ENCODE measurements at places on chromosomes 11 and 22.

GRCh38 chr11:2794046-2794967 is 91.3 kb downstream of the CDKN1C start:
- DNase-seq: peak; percentile 13

DNA sequence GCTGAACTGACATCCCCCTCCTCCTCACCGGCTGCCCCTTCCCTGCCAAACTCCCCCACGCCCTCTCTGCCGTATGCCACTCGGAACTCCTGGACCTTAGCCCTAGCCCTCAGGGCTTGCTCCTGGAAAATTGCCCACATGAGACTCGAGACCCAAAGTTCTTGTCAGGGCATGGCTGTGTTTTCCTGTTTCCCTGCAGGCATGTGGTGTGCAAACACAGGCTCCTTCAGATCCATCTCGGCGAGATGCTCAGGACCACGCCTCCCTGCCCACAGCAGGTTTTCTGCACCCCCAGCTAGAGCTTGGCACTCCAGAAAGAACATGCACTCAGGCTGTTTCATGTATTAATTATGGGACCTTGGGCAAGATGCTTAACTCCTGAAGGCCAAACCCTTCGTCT is 1480.4 kb downstream of the BRD1 start:
- no peak for DNase-seq

DNA sequence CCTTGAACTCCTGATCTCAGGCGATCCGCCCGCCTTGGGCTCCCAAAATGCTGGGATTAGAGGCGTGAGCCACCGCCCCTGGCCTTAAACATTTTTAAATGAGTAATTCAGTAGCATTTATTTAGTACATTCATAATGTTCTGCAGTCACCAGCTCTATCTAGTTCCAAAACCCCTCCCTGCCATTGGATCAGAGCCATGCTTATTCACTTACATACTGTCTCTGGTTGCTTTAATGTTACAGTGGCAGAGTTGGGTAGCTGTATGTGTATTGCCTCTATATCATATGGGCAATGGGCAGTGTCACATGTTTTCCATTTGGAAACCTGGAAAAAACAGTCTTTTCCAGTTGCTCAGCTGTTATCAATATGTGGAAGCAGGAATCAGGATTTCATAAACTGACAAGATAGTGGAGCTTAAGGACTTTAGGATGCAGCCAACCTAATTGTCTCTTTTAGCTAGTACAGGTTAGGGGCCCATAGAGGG is 10.5 kb downstream of the COA4 start:
- no peak for DNase-seq

DNA sequence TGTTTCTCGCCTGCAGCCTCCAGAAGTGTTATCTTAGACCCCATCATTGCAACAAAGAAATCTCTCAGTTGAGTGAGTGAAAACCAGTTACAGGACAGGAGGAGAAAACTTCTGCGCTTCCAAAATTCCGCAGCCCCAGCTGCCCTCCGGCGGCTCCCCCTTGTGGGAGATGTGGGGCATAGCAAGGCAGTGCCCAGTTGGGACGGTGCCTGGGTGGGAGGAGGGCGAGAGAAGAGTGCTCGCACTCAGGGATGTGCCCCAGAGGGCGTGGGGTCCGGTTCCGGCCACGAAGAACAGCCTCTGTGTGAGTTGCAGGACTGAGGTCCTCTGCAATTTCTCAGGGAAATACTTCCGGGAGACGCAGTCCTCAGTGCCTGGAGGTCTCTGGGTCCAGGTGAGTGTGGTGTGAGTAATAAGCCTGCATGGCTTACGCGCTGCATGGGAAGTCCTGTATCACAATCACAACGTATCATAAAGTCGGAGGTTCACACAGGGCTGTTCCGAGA is 87.0 kb upstream of the BLID start:
- DNase-seq: peak; percentile 83

- DNase-seq: no peak
Observed at GRCh38 chr22:28440592-28441390, 238.8 kb downstream of the TTC28 start.

DNA sequence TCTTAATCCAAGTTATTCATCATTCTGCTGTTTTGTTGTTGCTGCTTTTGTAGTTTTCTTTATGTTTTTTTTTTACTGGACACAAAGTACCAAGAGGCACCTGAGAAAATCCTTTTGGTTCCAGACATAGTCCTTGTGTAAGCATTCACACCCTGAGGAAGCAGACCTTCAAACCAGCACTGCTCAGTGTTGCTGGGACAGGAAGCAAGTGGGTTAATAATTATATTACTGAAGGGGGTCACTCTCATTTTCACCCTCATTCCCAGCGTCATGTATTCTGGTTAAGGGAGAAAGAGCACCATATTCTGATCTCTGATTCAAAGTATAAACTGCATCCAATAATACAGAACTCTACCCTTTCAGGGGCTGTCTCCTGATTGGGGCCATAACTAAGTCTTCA is 5.9 kb upstream of the ALKBH3 start:
- no peak for DNase-seq

DNA sequence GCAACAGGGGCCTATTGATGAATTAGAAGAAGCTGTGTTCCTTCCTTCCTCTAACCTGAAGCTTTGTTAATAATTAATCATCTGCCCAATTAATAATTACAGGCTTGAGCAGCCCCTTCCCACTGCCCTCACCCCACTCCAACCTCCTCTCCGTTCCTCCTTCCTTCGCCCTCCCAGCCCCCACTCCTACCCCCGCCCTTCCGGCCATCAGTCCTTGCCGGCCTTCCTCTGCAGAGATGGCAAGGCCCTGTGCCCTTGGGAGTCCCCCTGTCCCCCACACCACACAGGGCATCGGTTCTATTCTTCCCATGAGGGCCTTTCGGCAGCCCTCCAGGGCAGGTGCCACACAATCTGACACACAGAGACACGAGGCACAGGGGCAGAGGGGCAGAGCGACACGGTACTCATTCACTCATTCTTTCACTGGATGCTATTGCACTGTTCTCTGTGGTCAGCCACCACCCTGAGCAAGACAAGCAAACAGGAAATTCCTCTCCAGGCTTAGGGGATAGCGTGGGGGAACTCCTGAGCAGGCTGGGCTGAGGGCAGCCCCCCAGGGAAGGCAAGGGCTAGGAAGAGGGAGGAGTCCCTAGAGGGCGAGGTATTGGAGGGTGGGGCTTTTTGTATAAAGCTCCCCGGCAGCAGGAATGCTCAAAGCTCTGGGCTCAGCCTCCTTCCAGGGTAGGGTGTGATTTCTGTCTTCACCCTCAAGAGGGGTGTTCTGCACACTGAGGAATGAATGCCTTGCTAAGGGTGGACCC is 14.7 kb downstream of the MGAT3 start:
- no peak for DNase-seq

GRCh38 chr11:60786811-60787567 is 1.9 kb downstream of the MS4A10 start:
- no peak for DNase-seq

- no peak for DNase-seq
Observed at GRCh38 chr11:121274332-121274991, 18.1 kb upstream of the SC5D start.

DNA sequence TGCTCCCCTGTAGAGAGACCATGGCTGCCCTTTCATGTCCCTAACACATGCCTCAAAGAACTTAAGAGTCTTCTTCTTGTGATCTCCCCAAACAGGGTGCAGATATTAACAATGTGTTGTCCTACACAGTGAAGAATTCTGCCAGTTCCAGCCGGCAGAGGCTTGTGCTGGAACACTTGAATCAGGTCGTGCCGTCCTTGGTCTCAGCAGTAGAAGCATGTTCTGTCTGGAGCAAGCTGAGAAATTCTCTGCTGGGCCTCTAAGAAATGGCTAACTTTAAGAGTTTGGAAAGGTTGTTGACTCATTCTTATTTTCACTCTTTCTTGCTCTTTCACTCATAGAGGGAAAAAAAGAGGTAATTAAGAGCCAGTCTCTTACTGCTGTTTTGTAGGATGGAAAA is 71.1 kb upstream of the SLC25A18 start:
- no peak for DNase-seq

- DNase-seq: no peak
Observed at GRCh38 chr11:38835966-38836365, 2237.9 kb upstream of the RAG2 start.

- no peak for DNase-seq
Observed at GRCh38 chr11:32447252-32447651, 11.9 kb upstream of the WT1 start.

DNA sequence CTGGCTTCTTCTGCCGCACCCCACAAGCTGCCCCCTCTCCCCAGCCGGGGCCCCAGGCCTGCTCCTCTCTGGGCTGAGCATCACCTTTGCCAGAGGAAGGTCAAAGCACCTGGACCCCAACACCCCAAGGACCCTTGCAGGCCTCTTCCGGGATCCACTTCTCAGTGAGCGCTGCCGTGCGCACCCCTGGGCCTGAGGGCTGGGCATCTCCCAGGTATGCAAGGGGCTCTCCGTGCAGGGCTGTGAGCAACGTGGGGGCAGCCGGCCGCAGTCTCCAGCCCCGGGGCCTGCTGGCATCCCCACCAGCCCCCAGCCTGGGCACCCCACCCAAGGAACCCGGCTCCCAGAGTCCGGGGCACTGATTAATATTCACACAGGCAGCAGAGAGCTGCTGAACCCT is 64.0 kb downstream of the BRD1 start:
- no peak for DNase-seq

DNA sequence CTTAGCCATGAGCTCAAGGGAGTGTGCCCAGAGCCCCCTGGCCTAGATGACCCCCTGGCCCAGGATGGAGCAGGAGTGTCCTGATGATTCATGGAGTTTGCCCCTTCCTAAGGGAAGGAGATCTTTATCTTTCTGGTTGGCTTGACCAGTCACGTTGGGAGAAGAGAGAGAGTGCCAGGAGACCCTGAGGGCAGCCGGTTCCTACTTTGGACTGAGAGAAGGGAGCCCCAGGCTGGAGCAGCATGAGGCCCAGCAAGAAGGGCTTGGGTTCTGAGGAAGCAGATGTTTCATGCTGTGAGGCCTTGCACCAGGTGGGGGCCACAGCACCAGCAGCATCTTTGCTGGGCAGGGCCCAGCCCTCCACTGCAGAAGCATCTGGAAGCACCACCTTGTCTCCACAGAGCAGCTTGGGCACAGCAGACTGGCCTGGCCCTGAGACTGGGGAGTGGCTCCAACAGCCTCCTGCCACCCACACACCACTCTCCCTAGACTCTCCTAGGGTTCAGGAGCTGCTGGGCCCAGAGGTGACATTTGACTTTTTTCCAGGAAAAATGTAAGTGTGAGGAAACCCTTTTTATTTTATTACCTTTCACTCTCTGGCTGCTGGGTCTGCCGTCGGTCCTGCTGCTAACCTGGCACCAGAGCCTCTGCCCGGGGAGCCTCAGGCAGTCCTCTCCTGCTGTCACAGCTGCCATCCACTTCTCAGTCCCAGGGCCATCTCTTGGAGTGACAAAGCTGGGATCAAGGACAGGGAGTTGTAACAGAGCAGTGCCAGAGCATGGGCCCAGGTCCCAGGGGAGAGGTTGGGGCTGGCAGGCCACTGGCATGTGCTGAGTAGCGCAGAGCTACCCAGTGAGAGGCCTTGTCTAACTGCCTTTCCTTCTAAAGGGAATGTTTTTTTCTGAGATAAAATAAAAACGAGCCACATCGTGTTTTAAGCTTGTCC is 14.3 kb downstream of the ADORA2A start:
- DNase-seq: no peak

DNA sequence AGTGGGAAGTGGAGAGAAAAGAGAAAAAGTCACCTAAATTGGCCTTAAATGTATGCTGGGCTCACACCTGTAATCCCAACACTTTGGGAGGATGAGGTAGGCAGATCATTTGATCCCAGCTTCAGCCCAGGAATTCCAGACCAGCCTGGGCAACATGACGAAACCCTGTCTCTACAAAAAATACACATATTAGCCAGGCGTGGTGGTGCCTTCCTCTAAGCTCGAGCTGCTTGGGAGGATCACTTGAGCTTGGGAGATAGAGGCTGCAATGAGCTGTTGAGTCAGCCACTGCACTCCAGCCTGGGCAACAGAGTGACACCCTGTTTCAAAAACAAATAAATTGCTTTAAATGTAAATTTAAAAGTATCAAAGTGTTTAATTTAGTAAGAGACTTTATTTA is 3.9 kb downstream of the CBL start:
- DNase-seq: no peak

- DNase-seq: no peak
Observed at GRCh38 chr22:19386248-19386647, 45.3 kb downstream of the HIRA start.

- DNase-seq: no peak
Observed at GRCh38 chr11:107780136-107780535, 68.3 kb upstream of the SLN start.

- no peak for DNase-seq
Observed at GRCh38 chr11:11777897-11778296, 63.9 kb upstream of the USP47 start.

GRCh38 chr11:129419386-129419785 is 43.7 kb downstream of the BARX2 start:
- no peak for DNase-seq

- no peak for DNase-seq
Observed at GRCh38 chr22:43530349-43531201, 118.8 kb downstream of the MPPED1 start.

GRCh38 chr22:37551981-37552380 is 8.3 kb upstream of the CDC42EP1 start:
- DNase-seq: no peak

GRCh38 chr22:38043151-38044039 is 13.8 kb upstream of the PICK1 start:
- no peak for DNase-seq

- DNase-seq: no peak
Observed at GRCh38 chr22:42959576-42960509, 55.1 kb downstream of the PACSIN2 start.

- DNase-seq: no peak
Observed at GRCh38 chr11:85718991-85719807, 33.2 kb upstream of the CCDC89 start.

- DNase-seq: peak; percentile 78
Observed at GRCh38 chr22:41447435-41448188, 1.0 kb upstream of the TOB2 start.

- DNase-seq: peak; percentile 69
Observed at GRCh38 chr11:47248664-47249377, at the start of gene ACP2. TSS of gene ACP2 (minus strand) at chr11:47248814. CDS start at chr11:47248789, 25 bp downstream.

- DNase-seq: no peak
Observed at GRCh38 chr22:48811885-48812284, 1015.8 kb downstream of the BRD1 start.

DNA sequence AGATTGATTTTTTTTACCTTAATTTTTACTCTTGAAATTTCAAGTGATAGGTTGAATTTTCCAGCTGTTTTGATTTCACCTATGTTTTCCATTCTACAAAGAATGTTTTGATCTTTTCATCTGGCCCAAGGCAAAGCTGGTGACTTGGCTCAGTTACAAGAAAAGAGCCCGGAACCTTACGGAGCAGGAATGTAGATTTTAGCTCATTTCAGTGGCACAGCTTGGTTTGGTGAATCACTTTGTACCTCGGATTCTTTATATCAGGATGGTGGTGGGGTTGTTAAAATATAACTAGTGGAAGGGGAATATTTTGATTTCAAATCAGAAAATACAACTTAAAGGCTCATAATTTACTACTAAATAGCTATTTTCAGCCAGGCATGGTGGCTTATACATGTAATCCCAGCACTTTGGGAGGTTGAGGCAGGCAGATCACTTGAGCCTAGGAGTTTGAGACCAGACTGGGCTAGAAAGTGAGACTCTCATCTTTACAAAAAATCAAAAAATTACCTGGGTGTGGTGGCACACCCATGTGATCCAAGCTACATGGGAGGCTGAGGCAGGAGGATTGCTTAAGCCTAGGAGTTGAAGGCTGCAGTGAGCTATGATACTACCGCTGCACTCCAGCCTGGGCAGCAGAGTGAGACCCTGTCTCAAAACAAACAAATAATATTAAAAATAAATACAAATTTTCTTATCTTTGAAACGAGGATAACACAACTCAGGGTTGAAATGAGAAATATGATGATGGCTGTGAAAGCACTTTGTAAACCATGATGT is 9.4 kb upstream of the GRIK4 start:
- no peak for DNase-seq
